Activated CD4-positive, alpha-beta memory T cell treated with anti-CD3 and anti-CD28 coated beads for 36 hours (primary cell): ENCODE measurements at places on chromosomes 5 and 9.
A peak's percentile ranks its signal among the peaks of the same experiment; 100 is the strongest.

DNA sequence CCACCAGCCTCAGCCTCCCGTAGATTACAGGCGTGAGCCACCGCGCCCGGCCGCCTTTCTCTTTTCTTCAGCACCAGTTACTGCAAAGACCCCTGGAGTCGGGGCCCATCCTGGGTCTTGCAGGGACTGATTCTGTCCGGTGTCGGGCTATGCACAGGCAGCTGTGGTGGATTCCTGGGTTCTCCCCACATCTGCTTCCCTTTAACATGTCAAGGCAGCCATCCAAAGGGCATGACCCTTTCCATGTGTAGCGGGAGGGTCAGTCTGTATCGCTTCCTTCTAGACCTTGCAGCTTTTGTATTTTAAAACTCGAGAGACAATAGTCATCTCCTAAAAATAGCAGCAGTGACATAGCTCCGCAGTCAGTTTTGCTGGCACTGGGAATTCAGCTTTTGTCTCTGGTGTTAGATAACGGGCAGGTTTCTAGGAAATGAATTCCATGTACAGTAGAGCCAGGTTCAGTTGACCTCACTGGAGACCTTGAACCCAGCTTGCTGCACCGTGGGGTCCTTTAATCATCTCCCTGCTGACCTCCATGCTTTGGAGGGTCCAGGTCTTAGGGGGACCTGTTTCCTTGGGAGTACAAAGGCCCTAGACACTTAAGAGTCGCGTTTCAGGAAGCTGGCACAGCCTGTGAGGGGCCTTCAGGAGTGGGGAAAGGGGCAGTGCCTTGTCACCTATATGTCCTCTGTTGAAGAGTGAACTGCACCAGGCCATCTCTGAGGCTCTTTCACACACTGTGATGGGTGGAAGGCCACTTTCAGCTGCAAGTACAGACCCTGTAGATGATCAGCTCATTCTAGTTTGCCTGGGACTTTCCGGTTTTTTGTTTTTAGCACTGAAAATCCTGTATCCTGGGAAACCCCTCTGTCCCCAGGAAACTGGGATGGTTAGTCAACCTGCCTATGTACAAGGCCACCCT, 13.8 kb downstream of the ANKRD33B start:
- no peak for DNase-seq

GRCh38 chr9:106697750-106698502, 165.0 kb upstream of the ZNF462 start:
- DNase-seq: no peak

DNA sequence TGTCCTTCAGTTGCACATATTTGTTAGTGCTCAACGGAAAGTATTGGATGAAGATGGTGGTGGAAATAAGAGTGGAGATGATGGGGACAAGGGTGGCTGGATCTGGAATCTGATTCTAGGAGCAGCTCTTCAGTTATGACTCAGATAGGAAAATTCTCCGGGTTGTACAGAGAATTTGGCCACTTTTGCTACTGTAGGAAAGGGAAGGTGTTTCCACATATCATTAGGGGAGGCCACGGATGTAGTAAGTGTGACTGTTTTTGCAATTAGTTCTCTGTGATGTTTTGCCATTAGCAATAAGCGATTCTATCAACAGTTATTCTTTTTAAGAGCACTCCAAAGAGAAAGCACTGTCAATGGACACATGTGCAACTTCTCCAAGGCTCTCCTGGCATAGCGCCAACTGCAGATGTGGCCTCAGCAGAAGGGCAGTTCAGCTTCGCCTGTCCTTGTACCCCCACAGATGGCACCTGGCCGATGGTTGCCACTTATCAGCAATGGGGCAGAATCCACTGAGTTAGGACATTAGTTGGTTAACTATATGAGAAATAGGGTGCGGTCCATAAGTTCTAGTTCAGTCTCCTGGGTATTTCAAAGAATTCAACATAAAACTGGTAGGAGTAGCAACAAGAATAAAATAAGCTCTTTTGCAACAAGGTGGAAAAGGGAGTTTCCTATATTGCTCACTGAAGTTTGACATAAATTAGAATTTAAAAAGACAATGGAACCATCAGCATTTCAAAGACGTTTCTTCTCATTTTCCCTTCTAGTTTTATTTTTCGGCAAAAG, 96.3 kb downstream of the ARSB start:
- DNase-seq: no peak

- DNase-seq: no peak
Measured at GRCh38 chr5:80641353-80641752, 13.1 kb upstream of the MSH3 start.

GRCh38 chr5:56566374-56567249, 248.7 kb upstream of the MAP3K1 start:
- no peak for DNase-seq

GRCh38 chr5:108380531-108381349, 1.2 kb downstream of the FBXL17 start:
- peak; percentile 73 for DNase-seq

DNA sequence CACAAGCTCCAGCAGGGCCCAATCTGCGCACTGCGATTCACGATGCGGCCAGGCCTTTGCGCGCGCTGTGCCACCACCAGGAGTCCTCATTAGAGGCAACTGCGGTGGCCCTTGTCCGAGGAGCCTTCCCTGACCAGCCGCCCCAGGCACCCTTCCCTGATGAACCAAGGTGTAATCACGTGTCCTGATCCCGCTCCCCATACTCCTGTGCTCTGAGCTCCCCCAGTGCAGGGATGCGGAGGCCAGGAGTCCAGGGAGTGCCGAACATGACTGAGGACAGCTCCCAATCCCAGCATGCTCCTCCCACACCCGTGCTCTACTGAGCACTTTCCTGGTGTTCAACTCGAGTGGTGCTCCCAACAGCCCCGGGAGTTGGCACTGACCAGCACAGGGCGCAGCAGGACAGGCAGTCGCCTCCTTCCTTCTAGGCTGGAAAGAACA, 134.8 kb downstream of the ZNF354C start:
- no peak for DNase-seq
